ENCODE measurements at places on chromosomes 16 and 17. TPM values are rescaled to one million over a fixed set of nuclear protein-coding genes. Genes with fewer than 3 reads are reported as not detected.

- H3K36me3 ChIP-seq, result no peaks in the 10 kb centered on the region
- H3K27ac ChIP-seq, result no peak overlapping the region
- no peaks in the 10 kb centered on the region for H3K4me1 ChIP-seq
- H3K4me3 ChIP-seq, result no peak overlapping the region
Observed at GRCh38 chr17:19752216-19753050, 4.3 kb upstream of the ALDH3A1 start.

DNA sequence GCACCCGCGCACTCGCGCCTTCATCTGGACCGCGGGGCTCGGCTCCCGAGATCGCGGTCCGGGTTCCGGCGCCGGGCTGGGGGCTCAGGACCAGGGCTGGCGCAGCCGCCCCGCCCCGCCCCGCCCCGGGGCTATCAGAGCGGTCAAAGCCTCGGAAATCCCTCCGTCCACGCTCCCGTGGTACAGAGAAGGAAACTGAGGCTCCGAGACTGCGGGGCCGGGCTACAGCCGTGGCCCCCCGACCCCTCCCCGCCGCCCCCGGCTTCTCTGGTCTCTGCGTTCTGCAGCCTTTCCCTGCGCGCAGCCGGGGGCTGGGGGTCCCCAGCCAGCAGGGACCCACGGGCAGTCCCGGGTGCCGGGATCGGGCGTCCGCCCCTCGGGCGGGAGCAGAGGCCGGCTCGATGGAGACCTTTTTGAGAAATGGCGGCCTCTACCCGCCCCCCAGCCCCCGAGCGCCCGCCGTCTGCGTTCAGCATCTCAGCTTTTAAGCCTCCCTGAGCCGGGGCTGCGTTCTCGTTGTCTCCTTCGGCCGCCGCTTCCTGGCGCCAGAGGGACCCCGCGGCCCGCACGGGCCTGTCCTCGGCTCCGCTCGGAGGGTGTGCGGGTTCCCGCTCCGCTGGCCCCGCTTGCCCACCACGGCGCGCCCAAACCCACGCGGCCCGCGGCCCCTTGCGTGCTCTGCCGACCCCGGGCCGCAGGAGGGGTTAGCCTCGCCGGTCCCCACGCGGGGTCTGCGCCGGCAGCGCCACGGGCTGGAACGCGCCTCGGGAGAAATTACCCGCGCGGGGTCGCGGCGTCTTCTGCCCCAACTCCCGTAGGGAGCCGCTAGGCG, 1.5 kb upstream of the NPTX1 start:
- peak; percentile 82 for DNase-seq
- no peaks in the 10 kb centered on the region for H3K4me1 ChIP-seq
- H3K27me3 ChIP-seq, result peaks cover 94% of the 10 kb centered on the region
- H3K4me3 ChIP-seq, result peak overlapping the region; percentile 60
- H3K36me3 ChIP-seq, result no peaks in the 10 kb centered on the region
- H3K27ac ChIP-seq, result no peak overlapping the region

DNA sequence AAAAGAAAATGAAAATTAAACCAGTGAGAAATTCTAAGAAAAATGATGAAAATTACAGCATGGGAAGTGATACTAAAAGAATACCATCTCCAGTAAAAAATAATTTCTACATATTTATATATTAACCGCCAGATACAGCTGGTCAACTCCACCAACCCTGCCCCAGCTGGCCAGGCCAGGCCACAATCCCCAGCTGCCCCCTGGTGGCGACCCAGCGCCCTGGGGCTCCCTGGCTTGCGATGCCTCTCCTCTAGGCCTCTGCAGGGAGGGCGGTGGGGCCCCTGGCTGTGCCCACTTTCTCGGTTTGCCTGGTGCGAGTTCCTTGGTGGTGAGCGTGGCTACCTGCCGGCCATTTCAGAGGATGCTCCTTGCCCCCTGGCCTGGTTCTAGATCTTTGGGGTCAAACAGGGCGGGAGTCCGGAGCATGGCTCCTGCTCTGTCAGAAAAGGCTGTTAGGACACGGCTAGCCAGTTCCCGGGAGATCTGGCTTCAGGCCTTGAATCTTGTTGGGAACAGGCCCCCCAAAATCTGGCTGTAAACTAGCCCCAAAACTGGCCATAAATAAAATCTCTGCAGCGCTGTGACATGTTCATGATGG, 14.5 kb downstream of the GLIS2 start:
- DNase-seq, result peak; percentile 91
- no peak overlapping the region for H3K27ac ChIP-seq
- H3K27me3 ChIP-seq, result no peaks in the 10 kb centered on the region
- H3K4me3 ChIP-seq, result no peak overlapping the region
- peaks cover 5% of the 10 kb centered on the region for H3K4me1 ChIP-seq

- no peak overlapping the region for H3K4me3 ChIP-seq
- no peak for DNase-seq
- peaks cover 10% of the 10 kb centered on the region for H3K4me1 ChIP-seq
- H3K36me3 ChIP-seq, result no peaks in the 10 kb centered on the region
Observed at GRCh38 chr17:72667096-72668063, 425.1 kb downstream of the SLC39A11 start.

DNA sequence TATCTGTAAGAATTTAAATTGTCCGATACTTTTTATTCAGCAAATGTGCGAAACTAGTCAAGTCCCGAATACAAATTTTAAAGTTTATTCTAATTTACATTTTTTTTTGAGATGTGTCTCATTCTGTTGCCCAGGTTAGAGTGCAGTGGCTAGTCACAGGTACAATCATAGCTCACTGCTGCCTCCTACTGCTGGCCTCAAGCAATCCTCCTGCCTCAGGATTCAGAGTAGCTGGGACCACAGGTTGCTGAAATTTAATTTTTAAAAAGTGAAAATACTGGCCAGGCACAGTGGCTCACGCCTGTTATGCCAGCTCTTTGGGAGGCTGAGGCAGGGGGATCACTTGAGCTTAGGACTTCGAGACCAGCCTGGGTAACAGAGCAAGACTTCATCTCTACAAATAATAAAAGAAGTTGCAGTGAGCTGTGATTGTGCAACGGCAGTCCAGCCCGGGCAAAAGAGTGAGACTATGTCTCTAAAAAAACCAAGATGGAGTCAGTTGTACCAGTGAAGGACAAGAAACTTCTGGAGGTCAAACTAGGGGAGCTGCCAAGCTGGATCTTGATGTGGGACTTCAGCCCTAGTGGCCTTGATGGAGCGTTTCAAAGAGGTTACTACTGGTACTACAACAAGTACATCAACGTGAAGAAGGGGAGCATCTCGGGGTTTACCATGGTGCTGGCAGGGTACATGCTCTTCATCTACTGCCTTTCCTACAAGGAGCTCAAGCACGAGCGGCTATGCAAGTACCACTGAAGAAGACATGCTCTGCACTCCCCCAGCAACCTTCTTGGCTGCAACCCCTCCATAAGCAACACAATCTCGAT, 5.6 kb downstream of the POLG2 start:
- peaks cover 11% of the 10 kb centered on the region for H3K36me3 ChIP-seq
- no peak for DNase-seq
- H3K27me3 ChIP-seq, result no peaks in the 10 kb centered on the region
- H3K4me1 ChIP-seq, result no peaks in the 10 kb centered on the region
- H3K27ac ChIP-seq, result no peak overlapping the region
- no peak overlapping the region for H3K4me3 ChIP-seq

DNA sequence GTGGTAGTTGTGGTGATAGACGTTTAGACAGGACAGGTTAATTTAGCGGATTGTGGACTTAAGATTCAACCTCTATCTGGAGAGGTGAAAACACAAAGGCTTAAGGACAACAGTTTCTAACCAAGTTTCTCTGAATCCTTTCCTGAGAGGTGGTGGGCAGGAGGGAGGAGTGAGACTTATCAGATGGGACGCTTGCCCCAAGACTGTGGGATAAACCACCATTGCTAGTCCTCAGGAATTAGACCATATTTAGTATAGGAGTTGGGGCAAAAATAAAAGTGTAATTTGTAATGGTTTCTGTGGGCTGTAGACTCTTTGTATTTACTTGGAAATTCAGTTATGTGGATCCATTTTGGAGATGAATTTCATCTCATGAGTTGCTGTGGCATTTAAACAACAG, 6.6 kb downstream of the PDP2 start:
- no peaks in the 10 kb centered on the region for H3K27me3 ChIP-seq
- DNase-seq, result no peak
- H3K27ac ChIP-seq, result no peak overlapping the region
- H3K4me1 ChIP-seq, result no peaks in the 10 kb centered on the region

- H3K4me1 ChIP-seq, result no peaks in the 10 kb centered on the region
- H3K27ac ChIP-seq, result no peak overlapping the region
- no peaks in the 10 kb centered on the region for H3K27me3 ChIP-seq
- no peak for DNase-seq
- H3K36me3 ChIP-seq, result no peaks in the 10 kb centered on the region
Observed at GRCh38 chr16:25823891-25824290, 132.1 kb downstream of the HS3ST4 start.

- no peak overlapping the region for H3K4me3 ChIP-seq
- no peak for DNase-seq
- no peaks in the 10 kb centered on the region for H3K4me1 ChIP-seq
- no peaks in the 10 kb centered on the region for H3K27me3 ChIP-seq
Observed at GRCh38 chr16:88948781-88949490, 28.1 kb downstream of the CBFA2T3 start.

GRCh38 chr17:39739885-39740356, 2.2 kb downstream of the GRB7 start:
- peaks cover 4% of the 10 kb centered on the region for H3K36me3 ChIP-seq
- H3K4me1 ChIP-seq, result peaks cover 5% of the 10 kb centered on the region
- DNase-seq, result no peak
- no peaks in the 10 kb centered on the region for H3K27me3 ChIP-seq
- H3K4me3 ChIP-seq, result peak overlapping the region; percentile 79

DNA sequence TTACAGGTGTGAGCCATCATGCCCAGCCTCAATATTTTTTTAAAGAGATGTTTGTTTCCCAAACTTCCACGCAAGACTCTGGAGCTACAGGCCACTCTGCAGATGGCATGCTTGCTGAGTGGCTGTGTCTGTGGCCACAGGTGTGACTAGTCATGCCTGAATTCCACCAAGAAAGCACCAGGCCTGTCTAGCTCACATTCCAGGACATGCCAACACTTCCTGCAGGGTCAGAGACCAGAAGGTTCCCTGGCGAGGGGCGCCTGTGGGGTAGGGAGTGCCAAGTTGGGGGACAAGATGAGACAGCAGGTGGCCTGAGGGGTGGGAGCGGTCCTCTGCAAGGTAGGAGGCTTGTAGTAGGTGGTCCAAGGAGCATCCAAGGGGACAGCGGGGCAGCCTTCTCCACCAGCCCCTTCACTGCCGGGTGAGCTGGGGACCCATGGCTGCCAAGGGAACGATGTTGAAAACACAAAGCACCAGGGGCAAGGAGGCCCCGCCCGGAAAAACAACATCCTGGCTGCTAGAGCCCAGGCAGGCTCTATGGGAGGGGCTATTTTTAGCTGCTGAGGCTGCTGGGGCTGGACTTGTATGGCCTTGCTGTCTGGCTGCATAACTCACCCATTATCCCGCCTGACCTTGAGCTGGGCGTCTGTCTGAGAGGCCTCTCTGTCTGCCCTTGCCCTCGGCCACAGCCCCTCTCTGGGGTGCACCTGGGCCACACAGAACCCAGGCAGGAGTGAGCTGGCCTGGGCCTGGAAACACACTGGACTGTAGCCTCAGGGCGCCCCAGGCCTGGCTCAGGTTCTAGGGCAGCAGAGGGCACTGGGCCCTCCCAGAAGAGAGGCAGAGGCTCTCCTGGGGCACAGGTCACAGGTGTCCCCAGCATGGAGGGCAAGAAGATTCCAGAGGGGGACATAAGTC, 5.7 kb downstream of the TRIM47 start:
- no peak for DNase-seq
- H3K36me3 ChIP-seq, result no peaks in the 10 kb centered on the region
- H3K4me1 ChIP-seq, result peaks cover 24% of the 10 kb centered on the region
- H3K27ac ChIP-seq, result peak overlapping the region; percentile 18

DNA sequence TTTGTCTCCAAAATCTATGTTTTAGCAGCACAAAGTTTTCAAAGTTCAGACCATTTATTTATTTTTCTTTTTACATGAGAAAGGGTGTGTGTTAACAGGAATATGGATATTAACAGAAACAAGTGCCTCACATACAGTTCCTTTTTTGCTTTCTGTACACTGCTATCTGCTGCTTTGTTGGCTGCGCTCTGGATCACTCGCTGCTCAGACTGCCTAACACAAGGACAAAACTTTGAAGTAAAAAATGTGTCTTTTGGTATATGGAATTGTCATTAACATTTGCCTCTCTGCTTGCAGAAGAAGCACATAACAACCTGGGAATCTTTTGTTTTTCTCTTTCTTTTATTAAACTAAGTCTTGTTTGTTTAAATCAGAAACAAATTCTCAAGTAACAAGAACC, 262.8 kb downstream of the ZFHX3 start:
- H3K4me1 ChIP-seq, result no peaks in the 10 kb centered on the region
- H3K4me3 ChIP-seq, result no peak overlapping the region
- no peaks in the 10 kb centered on the region for H3K27me3 ChIP-seq
- no peak for DNase-seq

DNA sequence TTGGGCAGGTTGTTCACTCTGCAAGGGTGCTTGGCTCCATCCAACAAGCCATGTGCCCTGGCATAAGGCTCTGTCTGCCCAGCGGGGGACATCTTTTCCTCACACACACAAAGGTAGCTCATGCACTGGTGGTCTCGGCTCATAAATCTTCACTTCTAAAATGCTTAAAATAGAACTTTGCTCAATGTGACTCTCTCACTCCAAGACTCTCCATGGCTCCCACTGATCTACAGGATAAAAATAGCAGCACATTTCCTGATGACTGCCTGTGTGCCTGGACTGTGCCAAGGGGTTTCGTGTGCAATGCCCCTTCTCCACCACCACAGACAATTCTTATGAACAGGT, 15.1 kb upstream of the CIBAR2 start:
- DNase-seq, result no peak
- peaks cover 17% of the 10 kb centered on the region for H3K4me1 ChIP-seq
- H3K36me3 ChIP-seq, result no peaks in the 10 kb centered on the region
- H3K4me3 ChIP-seq, result peak overlapping the region; percentile 22
- H3K27me3 ChIP-seq, result no peaks in the 10 kb centered on the region

GRCh38 chr17:80475910-80476876, at the start of gene NPTX1:
Gene NPTX1 (minus strand): TSS chr17:80476607. CDS start chr17:80476446, 161 bp downstream.
- peaks cover 12% of the 10 kb centered on the region for H3K4me1 ChIP-seq
- H3K36me3 ChIP-seq, result no peaks in the 10 kb centered on the region
- peaks cover 100% of the 10 kb centered on the region for H3K27me3 ChIP-seq
- peak; percentile 64 for DNase-seq
- H3K4me3 ChIP-seq, result peak within 1 kb of the TSS; percentile 42
- no peak within 1 kb of the TSS for H3K27ac ChIP-seq

SCGB1C2 gene
- total RNA-seq, result not detected

CFAP97D1 gene
- 0.07 TPM for total RNA-seq

TEKT1 gene
- total RNA-seq, result not detected

GCGR gene
- 0.61 TPM for total RNA-seq

CRISPLD2 gene
- total RNA-seq, result 6.4 TPM

SLC13A2 gene
- total RNA-seq, result not detected

KRTAP4-6 gene
- not detected for total RNA-seq

All from H1 (cell line).